Right renal pelvis (tissue), 4 donors: ENCODE measurements at places on chromosomes 7 and 10.

GRCh38 chr7:46572691-46573090, 651.6 kb upstream of the IGFBP3 start:
- DNase-seq, result no peak

GRCh38 chr7:30411173-30411572, 67.4 kb downstream of the NOD1 start:
- no peak for DNase-seq

DNA sequence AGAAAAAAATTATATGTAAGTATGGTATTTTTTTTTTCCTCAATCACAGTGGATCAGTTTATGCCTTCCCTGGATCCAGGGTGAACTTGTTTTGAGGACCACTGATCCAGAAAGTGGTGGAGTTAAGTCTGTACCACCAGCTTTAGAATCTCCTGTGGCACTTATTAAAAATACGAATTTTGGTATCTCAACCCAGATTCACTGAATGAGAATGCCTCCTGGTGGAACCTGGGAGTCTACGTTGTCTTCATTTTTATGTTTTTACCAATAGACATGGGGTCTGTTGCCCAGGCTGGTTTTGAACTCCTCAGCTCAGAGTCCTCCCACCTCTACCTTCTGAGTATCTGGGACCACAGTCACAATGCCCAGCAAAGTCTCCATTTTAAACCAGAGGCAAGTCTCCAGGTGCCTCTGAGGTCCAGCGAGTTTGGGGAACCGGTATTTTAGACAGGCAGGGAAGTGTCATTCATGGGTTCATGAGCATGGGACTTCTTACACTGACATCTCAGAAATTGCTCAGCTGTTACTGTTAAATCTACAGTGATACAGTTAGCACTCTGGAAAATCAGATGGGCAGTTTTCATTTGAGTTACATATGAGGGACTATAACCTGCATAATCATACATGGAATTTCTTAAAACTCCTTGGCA, 200.9 kb downstream of the AUTS2 start:
- no peak for DNase-seq

DNA sequence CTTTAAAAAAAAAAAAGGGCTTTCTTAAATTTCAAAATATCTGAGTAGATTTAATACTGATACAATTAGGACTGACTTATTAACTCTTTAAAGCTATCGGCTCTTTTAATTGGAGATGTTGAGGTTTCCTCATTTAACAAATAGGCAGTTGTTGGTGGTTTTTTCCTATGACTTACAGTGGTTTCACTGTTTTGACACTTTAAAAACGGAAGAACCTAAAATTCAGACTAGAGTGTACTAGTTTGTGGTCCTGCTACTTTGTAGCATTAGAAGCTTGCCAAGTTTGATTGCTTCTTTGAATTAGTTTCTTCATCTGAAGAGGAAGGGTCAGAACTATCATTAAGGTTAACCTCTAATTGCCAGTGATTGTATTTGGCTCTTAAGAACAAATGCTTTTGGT, 27.7 kb downstream of the CUL1 start:
- DNase-seq, result no peak

- DNase-seq, result no peak
These were observed 856.3 kb downstream of the XPNPEP1 start for GRCh38 chr10:109067031-109067430.

GRCh38 chr10:48634984-48635557, 30.2 kb upstream of the ARHGAP22 start:
- no peak for DNase-seq

- DNase-seq, result no peak
These were observed 186.3 kb upstream of the ADCY1 start for GRCh38 chr7:45387837-45388236.

GRCh38 chr7:21566094-21566493, 23.3 kb downstream of the DNAH11 start:
- no peak for DNase-seq

DNA sequence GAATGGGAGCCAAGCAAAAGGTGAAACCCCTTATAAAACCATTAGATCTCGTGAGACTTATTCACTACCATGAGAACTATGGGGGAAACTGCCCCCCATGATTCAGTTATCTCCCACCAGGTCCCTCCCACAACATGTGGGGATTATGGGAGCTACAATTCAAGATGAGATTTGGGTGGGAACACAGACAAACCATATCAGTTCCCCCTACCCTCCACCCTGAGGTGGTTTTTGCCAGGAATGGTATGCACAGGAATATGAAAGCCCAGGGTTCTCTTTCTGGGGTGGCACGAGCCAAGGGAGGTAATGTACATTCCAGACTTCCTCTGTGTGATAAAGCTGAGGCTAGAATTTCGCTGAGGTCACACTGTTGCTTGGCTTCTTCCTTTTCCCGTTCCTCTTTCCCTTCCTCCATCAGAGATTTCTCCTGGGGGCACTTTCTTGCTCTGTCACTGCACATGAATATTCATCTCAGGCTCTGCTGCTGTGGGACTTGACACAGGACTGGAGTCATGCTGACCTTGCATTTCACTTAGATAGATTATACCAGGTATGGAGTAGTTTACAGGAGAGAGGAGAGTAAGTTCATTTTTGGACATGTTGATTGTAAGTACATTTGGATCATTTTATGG, 347.0 kb upstream of the MTPN start:
- DNase-seq, result no peak

DNA sequence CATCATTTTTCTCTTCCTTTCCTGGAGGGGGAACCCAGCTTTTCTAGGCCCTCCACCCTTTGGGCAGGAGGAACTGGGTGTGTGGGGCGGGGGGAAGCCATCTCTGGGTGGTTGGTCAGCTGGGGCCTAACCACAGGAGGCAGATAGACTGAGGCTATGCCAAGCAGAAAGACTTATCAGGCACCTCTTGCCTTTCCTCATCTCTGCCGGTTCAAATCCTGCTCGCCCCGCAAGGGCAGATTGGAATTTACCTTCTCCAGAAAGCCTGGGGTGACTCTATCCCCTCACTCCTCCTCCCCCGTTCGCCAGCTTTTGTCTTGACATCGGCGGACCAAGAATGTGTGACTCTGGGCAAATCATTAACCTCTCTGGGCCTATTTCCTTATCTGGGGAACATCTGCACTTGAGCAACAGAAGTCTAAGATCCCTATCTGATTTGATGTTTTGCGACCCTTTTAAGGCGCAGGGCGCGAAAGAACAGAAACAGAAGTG, 584 bp upstream of the GARS1 start:
- no peak for DNase-seq

DNA sequence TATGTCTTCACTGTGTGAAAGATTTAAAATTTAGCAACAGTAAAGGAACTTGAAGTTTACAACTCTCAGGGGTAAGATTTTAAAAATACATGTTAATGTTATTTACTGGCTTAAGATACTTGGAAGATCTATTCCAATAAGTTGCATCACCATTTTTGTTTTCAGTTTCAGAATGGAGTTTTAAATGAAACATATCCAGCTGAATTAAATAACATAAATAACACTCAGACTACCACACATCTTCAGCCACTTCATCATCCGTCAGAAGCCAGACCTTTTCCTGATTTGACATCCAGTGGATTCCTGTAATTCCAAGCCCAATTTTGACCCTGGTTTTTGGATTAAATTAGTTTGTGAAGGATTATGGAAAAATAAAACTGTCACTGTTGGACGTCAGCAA, 44.3 kb downstream of the AHR start:
- DNase-seq, result no peak

DNA sequence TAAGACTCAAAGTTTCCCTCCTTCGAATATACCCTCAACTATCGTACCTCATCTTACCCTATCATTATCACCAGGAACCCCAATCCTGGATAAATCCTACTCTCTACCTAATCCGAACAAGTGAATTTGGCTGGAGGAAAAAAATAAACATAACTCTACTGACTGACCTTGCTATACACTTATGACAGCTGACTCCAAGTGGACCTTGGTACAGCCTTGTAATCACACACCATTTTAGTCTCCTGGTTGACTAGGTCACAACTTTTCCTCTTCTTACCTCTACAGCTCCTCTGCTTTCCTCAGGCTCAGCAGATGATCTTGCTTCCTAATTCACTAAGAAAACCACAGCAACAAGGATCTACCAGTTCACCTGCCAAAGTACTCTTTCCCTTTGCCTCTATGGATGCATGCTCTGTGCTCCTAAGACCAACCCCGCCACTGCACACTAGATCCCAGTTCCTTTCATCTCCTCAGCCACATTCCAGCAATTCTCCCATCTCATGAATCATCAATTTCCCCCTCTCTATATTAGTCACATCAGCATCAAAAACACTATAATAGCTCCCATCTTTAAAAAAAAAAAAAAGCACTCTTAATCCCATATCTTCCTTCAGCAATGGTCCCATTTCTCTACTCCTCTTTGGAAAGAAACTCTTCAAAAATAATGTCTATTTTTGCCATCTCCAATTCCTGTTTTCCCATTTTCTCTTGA, 35.5 kb downstream of the COA1 start:
- DNase-seq, result no peak

DNA sequence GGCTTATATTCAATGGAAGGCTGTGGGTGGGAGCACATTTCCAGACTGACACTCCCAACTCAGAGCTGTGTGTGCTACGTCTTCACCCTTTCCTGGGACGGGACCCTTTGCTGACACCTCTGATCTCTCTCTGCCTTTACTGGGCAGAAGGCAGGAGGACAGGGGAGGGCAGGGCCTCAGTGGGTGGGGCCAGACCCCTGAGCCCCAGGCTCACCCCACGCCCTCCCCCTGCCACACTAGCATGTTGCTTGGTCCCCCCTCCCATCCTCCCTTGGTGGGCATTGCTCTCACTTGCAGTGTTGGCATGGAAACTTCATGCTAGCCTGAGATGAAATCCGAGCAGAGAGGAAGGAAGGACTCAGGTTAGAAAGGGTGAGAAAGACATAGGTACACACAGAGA, 18.4 kb downstream of the TMEM273 start:
- no peak for DNase-seq

GRCh38 chr7:155889636-155890511, 77.6 kb upstream of the SHH start:
- DNase-seq, result no peak

DNA sequence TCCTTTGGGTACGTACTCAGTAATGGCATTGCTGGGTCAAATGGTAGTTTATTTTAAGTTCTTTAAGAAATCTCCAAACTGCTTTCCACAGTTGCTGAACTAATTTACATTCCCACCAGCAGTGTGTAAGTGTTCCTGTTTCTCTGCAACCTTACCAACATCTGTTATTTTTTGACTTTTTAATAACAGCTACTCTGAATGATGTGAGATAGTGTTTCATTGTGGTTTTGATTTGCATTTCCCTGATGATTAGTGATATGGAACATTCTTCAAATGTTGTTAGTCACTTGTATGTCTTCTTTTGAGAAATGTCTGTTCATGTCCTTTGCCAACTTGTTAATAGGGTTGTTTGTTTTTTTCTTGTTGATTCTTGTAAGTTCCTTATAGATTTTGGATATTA, 558.9 kb downstream of the SH2D4B start:
- DNase-seq, result no peak

GRCh38 chr10:130956251-130956650, 355.3 kb downstream of the TCERG1L start:
- no peak for DNase-seq

DNA sequence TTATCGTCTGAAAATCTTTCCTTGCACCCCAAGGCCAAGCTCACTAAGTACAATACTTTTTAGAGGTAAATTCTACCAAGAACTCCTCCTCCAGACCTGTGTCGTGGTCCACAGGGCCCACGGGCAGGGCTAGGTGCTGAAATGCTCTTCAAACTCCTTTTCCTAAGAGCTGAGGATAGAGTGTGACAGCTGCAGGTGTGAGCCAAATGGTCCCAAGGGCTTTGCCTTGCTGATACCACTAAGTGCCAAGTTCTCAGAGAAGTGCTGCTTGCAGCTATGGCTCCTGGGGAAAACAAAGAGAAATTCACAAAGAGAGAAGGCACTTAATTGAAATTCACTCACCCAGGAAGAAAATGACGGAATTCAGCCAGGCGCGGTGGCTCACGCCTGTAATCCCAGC, 868.9 kb upstream of the AUTS2 start:
- DNase-seq, result no peak

DNA sequence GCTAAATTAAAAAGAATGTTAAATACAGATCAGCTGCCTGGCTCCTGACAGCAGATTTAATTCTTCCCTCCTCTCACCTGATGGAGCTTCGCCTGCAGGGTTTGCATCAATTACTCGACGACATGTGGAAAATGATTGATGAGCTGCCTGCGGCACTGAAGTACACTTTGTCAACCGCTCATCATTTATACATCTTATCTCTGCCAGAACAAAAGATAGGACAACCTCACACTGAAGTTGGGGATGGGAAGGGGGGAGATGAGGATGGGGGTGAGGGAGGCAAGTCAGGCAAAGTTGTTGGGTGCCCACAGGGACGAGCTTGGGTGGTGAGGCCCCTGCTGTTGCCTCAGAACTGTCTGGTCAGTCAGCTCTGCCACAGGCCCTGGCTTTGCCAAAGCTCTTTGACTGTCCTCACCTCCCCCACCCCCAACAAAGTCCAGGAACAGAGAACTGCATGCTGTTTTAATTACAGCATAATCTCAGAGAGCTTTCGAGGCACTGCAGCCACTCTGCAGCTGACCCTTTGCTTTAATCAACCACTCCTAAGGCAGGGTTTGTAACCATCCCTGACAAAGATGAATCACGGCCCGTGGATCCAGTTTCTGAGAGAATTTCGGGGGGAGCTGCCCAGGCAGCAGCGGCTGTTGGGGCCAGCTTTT, 702.3 kb downstream of the LRMDA start:
- DNase-seq, result no peak

DNA sequence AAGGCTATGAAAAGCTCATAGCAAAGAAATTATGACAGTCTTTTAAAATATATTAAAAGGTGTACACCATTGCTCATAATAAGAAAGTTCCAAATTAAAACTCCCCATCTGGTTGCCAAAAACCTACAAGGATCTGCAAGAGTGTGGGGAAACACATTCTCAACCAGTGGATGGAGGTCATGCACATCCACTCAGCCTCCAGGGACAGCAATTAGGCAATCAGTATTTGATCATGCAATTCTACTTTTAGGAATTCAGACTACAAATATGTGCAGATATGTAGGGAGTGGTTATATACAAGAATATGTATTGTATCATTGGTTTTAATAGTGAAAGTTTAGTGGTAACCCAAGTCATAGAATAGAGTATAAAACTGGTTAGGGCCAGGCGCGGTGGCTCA, 157.8 kb downstream of the FGFR2 start:
- no peak for DNase-seq
